ENCODE measurements at places on chromosomes 7 and 10.

DNA sequence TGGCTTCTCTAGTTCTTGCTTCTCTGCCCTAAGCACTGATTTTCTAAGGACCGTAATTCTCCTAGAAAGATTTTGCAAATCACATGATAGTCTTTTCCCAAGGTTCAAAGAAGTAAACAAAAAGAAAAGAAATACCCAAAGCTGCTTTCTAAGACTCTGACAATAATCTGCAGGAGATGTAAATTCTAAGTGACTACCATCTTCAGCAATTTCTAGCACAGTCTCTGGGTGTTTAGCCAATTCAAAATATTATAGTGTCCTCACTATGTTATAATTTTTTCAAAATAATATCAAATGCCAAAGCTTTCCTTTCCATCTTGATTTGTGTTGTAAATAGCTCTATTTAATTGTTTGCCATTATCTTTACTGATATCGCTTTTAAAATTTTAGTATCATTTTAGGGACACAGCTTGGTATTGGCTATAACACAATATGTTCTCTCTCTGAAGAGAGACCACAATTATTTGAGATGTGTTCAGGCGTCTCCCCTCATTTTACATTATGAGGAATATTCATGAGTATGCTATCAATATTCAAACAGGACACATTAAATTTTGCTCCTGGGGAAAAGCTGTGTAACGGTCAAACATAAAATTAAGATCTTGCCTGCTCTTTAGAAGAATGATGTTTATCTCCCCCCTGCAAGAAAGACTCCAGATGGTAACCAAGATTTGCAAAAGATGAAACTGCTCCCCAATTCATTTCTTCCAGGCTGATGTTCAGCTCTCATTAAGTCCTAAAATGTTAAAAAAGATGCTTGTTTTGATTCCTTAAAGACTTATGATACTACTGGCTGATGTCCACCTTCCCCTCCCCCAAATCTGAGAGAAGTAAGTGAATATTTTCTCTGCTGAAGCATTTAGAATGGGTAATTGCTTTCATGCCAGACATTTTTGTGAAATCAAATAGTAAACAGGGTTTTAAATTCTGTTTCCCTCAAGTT lies 191.9 kb upstream of the WDR11 start:
- DNase-seq: no peak

- no peak for DNase-seq
These were observed 51.7 kb downstream of the ADRA2A start for GRCh38 chr10:111128331-111129180.

GRCh38 chr10:115209133-115209532 lies 116.0 kb downstream of the ATRNL1 start:
- no peak for DNase-seq

DNA sequence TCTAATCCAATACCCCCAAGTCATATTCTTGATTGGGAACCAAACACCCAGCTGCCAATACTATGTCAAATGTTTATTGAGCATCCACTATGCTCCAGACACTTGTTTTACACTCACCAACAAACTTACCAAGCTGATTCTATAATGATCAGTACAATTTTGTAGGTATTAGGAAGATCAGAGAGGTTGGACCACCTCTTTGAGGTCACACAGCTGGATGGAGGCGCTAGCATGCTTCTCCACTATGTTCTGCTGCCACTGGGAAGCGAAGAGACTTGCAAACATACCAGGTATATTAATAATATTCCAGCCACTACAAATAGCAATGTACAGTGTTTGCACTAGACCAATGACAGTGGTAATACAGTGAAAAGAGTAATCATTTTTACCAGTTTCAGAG lies 25.6 kb upstream of the SEPHS1 start:
- DNase-seq: no peak

- no peak for DNase-seq
These were observed 83.3 kb downstream of the NHLRC2 start for GRCh38 chr10:113937756-113938155.

- no peak for DNase-seq
These were observed 71.2 kb downstream of the ADRA2A start for GRCh38 chr10:111148025-111148424.

DNA sequence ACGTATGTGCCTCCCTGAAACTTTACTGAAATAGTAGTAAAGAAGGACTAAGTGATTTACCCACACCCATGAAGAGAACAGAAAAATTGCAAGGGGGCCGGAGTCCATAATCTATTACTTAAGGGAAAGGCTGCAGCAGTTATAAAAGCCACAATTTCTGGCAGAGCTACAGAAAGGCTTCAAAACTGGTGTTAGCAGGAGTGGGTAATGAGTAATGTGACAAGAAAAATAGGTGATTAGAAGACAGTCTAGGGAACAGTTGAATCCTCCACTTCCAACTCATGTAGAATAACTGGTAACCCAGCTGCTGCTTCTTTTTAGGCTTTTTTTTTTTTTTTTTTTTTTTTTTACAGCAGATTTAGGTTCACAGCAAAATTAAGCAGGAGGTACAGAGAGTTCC lies 413.3 kb downstream of the SFMBT2 start:
- no peak for DNase-seq

DNA sequence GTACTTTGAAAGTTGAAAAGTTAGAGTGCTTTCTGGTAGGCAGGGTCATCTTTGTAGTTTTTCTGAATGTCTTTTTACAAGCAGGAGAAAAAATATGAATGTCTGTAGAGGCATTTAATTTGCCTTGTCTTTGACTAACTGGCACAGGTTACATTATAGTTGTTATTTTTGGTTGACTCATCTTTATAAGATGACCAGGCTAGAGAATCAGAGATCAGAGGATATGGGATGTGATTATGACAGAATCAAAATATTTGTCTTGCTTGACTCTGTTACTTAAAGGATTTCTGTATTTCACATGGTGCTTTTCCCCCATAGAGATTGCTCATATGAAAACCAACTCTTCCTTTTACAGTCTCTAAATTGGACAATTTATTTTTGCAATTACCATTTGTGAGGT lies 2.4 kb downstream of the ZMYND11 start:
- no peak for DNase-seq

- no peak for DNase-seq
These were observed 15.9 kb downstream of the ODAD2 start for GRCh38 chr10:27982875-27983543.

- no peak for DNase-seq
These were observed 205.6 kb upstream of the PFKP start for GRCh38 chr10:2861632-2862210.
